ENCODE measurements at places on chromosomes 7 and 10.

GRCh38 chr10:124578231-124579010, 116.8 kb downstream of the LHPP start:
- no peak overlapping the region for H3K27ac ChIP-seq
- H3K36me3 ChIP-seq = peaks cover 7% of the 10 kb centered on the region
- H3K4me1 ChIP-seq = no peaks in the 10 kb centered on the region
- no peaks in the 10 kb centered on the region for H3K27me3 ChIP-seq
- no peak overlapping the region for H3K4me3 ChIP-seq
- no peak for DNase-seq

GRCh38 chr10:970311-971149, 17.7 kb upstream of the GTPBP4 start:
- H3K4me3 ChIP-seq = no peak overlapping the region
- peaks cover 9% of the 10 kb centered on the region for H3K27me3 ChIP-seq
- no peak overlapping the region for H3K27ac ChIP-seq
- H3K36me3 ChIP-seq = no peaks in the 10 kb centered on the region
- DNase-seq = no peak
- H3K4me1 ChIP-seq = peaks cover 7% of the 10 kb centered on the region

DNA sequence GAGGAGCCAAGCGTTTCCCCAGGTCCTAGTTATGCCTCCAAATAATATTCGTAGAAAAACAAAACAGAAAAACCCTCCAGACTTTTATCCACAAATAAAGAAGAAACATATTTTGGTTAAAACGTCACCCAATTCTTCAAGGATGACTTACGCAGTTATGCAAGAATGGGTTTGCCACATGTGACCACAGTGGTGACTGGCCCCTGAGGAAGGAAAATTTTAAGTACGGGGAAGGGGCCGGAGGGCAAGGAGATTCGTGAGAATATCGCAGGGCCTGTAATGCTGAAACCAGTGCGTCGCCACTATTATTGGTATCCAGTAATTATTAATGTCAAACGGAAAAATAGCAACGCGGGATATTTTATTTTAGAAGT, 537 bp upstream of the MRPS24 start:
- H3K4me3 ChIP-seq = peak overlapping the region; percentile 81
- peaks cover 20% of the 10 kb centered on the region for H3K36me3 ChIP-seq
- peaks cover 20% of the 10 kb centered on the region for H3K4me1 ChIP-seq
- peak overlapping the region; percentile 89 for H3K27ac ChIP-seq
- no peaks in the 10 kb centered on the region for H3K27me3 ChIP-seq
- peak; percentile 44 for DNase-seq

DNA sequence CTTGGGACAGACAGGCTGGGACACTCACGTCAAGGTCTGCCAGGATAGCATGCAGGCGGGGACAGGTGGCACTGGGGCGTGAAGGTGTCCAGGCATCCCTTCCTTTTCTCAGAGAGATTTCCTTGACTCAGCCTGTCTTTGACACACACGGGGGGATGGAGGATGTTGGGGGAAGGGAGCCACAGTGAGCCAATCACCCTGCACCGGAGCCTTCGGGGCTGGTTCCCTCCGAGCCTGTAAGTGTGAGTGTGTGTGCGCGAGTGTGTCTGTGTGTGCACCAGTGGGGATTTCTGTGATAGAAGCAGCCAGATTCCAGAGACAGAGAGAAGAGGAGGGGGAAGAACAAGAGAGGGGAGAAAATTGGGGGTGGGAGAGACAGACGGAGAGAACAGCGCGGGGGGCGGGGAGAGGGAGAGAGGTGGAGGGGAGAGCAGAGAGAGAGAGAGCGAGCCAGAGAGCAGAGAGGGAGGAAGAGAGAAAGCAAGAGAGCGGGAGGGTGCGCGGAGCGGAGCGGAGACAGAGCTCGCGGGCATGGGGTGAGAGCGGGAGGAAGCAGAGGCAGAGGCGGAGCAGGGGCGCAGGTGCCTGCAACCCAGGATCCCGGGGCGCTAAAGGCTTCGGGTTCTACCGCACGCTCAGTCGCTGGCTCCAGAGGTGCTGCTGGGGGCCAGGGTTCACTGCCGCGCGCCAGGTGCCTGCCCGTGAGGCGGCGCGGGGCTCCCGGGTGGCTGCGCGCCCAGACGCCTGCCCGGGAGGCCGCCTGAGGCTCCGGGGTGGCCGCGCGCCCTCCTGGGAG, 466 bp upstream of the GPR26 start:
- no peak overlapping the region for H3K27ac ChIP-seq
- no peak overlapping the region for H3K4me3 ChIP-seq
- H3K36me3 ChIP-seq = no peaks in the 10 kb centered on the region

GRCh38 chr7:91288208-91288824, 24.1 kb downstream of the FZD1 start:
- no peak overlapping the region for H3K27ac ChIP-seq
- no peaks in the 10 kb centered on the region for H3K4me1 ChIP-seq
- H3K27me3 ChIP-seq = peaks cover under 1% of the 10 kb centered on the region
- no peaks in the 10 kb centered on the region for H3K36me3 ChIP-seq
- H3K4me3 ChIP-seq = no peak overlapping the region
